ENCODE measurements at places on chromosomes 12 and 14.
A peak's percentile ranks its signal among the peaks of the same experiment; 100 is the strongest.

DNA sequence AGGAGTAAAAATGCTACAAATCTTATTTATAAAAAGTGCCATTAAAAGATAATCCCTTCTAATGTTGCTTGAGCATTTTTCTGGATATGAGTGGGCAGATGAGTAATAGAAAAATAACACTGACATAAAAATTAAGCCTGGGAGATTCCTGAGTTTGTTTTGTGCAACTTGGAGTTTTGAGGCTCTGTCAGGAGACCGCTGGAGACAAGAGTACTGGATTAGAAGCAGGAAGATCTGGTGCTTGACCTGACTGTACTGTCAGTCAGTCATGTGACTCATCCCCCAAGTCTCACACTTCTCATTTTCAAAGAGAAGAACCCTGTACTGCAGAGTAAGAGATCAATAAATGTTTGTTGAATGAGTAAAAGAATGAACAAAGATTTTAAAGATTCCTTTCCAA is 29.4 kb downstream of the ANO4 start:
- DNase-seq: no peak

GRCh38 chr12:94731733-94732360 is 81.5 kb upstream of the TMCC3 start:
- no peak for DNase-seq

DNA sequence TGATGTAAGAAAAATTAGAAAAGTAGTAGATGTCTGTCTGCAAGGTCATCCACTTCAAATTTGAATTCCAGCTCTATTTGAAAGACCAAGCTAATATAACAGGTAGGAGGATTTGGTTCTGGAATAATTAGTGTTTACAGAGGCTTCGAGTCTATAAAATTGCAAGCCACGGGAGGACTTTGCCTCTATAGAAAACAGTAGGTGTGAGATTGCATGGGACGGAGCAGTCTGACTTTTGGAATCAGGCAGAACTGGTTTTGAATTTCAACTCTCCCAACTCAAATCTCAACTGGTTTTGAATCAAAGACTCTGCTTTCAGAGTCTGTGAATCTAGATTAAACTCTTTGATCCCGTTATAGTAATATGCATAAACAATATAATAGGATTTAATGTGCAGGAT is 82.4 kb downstream of the PIK3C2G start:
- no peak for DNase-seq

GRCh38 chr12:49236423-49236822 is 28.5 kb upstream of the TUBA1C start:
- no peak for DNase-seq

- DNase-seq: no peak
Observed at GRCh38 chr14:72925171-72925759, 999 bp upstream of the DCAF4 start.

DNA sequence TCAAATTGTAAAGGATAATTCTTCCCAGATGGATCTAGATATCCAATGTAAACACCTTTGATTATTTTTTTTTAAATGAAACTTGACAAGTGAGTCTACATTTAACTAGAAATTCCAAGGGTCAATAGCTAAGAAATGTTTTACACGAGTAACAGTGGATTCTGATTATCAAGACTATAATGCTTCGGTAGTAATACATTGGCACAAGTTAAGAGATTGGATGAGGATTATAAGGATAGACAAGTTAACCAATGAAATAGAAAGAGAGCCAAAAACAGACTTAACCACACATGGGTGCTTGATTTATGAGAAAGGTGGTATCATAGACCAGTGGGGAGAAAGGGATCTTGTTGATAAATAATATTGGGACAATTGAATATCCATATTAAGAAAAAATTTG is 40.3 kb upstream of the PCED1B start:
- no peak for DNase-seq

DNA sequence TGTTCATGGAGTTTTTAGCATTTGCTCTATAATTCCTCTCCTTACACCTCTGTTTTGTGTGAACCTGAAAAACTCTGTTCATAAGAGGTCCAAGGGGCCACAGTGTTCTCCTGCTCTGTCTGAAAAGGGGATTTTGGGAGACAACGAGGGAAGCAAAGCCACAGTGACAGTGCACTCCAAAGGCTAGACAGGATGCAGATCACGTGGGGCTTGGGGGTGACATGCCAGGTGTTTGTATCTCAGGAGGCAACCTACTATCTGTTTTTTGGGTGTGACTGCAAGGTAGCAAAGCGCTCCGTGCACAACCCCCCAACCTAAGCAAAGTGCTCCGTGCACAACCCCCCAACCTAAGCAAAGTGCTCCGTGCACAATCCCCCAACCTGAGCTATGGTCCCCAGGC is 5.1 kb upstream of the CHD4 start:
- no peak for DNase-seq

- no peak for DNase-seq
Observed at GRCh38 chr14:59262717-59263454, 74.4 kb downstream of the DAAM1 start.

- DNase-seq: no peak
Observed at GRCh38 chr12:31231611-31232360, 94.2 kb downstream of the SINHCAF start.

DNA sequence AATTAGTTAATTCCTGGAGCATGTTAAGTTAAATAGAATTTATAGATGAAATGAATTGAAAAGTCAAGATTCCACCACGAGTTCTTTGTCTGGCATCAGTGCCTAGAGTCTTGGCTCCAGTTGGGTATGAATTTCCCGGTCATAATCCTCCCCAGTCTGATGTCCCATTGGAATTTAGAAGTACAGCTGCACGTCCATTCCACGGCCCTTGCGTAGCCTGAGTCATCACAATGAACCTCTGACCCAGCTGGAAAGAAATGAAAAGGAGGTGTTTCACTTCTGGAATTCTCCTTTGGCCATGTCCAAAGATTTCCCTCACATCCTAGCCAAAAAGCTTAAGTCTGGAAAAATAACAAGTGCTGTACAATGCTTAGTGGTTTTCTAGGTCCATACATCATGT is 122.7 kb downstream of the KICS2 start:
- DNase-seq: no peak

- no peak for DNase-seq
Observed at GRCh38 chr12:71652656-71653055, 11.0 kb downstream of the ZFC3H1 start.

GRCh38 chr12:81757731-81758365 is 1.3 kb downstream of the PPFIA2 start:
- DNase-seq: no peak

- no peak for DNase-seq
Observed at GRCh38 chr12:53623548-53624385, 2.4 kb downstream of the ATF7 start.

- DNase-seq: no peak
Observed at GRCh38 chr12:104526320-104526719, 69.6 kb downstream of the CHST11 start.

GRCh38 chr14:101813171-101813759 is 51.8 kb downstream of the PPP2R5C start:
- no peak for DNase-seq

DNA sequence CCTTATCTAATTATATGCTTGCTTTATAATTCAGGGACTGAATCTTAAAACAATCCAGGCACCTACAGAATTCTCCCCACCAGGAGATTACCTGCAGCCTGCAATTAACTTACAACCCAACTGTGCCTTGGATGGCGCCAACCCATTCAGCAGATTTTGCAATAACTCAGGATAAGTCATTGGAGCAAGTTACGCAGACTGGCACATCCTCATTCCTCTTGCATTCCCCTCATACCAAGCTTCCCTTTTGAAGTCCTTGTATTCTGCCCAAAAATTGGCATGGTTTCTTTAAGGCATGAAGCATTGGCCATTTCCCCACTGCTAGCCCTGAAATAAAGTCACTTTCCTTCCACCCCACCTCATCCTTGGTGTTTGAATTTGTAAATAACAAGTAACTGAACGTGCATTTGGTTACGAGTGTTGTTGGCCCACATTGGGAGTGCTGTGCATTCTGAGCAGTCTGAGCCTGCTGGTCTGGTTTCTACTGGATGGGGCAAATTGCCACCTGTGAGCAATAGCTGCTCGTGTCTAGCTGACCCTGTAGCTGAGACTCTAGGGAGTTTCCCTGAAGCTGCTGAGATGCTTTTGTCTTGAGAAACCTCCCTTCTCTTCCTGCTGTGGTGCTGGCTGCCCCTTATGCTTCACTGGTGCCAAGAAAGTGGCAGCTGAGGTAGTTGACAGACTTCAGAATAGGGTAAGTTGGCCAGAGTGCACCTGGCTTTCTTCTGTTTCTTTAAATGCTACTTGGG is 99.2 kb upstream of the SCAF11 start:
- no peak for DNase-seq

GRCh38 chr14:69046476-69046860 is 67.4 kb upstream of the ACTN1 start:
- no peak for DNase-seq

GRCh38 chr14:56183631-56184157 is 65.5 kb downstream of the PELI2 start:
- no peak for DNase-seq

DNA sequence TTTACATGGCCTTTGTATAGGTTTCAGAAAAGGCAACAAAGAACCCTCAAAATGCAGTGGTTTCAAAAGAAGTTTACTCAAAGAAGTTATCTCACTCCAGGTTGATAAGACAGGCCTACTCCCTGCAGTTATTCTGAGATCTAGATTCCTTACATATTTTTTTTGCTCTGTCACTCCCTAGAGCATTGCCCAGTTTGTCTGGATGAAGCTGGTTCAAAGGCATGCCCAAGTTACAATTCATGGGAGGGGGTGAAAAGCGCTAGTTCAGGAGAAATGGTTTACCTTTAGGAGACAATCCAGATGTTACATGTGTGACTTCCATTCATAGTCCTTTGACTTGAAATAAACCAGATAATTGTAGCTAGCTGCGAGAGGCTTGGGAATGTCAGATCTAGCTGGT is 115.0 kb downstream of the TPH2 start:
- no peak for DNase-seq

GRCh38 chr14:103928011-103928890 is at the start of gene TDRD9:
Gene TDRD9 (plus strand): TSS chr14:103928456. CDS start chr14:103928510, 54 bp downstream.
- no peak for DNase-seq

- no peak for DNase-seq
Observed at GRCh38 chr14:33014710-33015109, 76.0 kb downstream of the NPAS3 start.

GRCh38 chr12:127640181-127640886 is 626.6 kb upstream of the TMEM132C start:
- no peak for DNase-seq

DNA sequence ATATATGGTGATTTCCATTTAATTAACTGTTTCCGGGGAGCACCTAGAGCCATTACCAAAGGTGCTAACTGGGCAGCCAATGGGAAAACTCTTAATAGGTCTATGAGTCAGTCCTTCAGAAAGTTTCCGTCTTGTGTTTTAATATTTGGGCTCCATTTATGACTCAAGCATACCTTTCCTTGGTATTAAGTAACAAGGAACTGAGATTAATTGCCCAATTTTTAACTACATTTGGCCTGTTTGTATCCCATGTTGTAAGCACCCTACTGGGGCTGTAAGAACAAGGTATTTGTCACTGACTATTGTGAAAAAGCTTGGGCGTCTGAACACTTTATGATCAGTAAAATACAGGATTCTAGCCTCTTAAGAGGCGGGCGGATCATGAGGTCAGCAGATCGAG is 62.8 kb upstream of the FOXN3 start:
- DNase-seq: no peak

- DNase-seq: no peak
Observed at GRCh38 chr12:56469007-56469930, 891 bp downstream of the SPRYD4 start.

DNA sequence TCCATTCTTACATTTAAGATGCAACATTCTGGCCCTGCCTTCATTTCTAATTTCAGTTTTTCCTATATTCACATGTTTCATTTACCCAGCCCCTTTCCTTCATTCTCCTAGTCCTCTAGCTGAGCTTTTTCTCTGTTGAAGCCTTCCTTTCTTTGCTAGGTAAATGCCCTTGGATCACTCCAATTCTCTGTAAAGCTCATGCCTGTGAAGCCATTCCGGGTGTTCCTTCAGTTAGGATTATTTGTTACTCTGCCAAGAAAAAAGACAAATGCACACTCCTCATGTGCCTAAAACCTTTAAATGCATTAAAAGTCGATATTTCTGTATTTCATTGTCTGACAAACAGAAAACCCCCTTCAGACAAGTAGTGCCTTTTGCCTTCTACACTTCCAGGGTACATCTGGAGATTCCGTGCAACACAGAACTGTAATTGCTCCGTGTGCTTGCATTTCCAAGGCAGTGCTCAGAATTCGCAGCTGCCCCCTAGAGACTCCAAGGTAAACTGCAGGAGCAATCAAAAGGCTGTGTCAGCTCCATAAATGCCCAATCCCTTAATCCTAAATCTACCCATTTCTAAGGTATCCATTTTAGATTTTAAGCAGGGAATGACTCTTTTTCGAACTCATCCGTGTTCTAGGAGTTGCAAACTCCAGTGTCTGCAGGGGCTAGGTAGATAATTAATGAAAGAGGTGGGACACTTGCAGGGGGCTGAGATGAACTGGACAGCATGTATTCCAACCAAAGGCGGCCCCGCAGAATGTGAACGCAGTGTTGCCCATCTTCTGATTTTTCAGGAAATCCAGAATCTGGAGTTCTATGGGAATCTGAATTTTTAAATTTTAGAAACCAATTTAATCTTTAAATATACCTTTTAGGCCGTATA is 320.2 kb downstream of the GRIN2B start:
- DNase-seq: peak; percentile 15

DNA sequence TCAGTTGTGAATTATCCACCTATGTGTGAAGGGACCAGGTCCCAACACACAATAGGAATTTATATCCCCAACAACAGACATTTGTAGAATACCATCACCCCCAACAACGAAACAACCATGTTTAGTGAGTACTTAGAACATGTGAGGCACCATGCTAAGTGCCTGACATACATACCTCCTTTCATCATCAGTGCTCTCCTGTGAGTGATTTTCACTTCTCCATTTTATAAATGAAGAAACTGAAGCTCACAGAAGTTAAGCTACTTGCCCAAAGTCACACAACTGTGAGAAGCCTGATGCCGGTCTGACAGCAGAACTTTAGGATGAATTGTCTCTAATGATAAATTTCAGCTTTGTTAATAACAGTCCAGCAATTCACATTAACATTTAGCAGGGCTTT is 35.4 kb downstream of the SPTB start:
- DNase-seq: no peak

GRCh38 chr12:21552635-21553328 is 26.7 kb downstream of the SPX start:
- no peak for DNase-seq

GRCh38 chr12:179131-179884 is 34.6 kb downstream of the SLC6A12 start:
- no peak for DNase-seq

DNA sequence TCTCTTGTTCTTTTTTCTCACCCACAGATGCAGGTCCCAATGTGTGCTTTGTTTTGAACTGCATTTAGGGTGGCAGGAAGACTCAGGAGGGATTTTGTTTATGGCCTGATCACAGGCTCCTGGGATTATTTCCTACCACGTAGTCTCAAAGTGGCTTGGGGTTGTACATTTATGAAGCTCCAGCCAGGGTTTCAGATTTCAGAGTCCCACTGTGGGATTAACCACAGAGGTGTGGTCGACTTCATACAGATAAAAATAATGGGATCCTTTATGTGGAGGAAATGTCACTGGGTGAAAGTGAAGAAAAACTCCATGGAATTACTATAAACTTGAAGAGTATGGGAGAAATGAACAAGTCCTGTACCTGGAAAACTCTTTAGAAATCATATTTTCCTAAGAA is 14.2 kb upstream of the PPP1R1A start:
- no peak for DNase-seq
